Urinary bladder (tissue), 4 donors: ENCODE measurements at places on chromosomes 16 and 17. TPM values are rescaled to one million over a fixed set of nuclear protein-coding genes. Genes with fewer than 3 reads are reported as not detected.

Gene CDR2L
- total RNA-seq = 4.8 TPM

Gene HIGD1B
- total RNA-seq = 2.1 TPM

Gene IRX6
- not detected for total RNA-seq

Gene SNAI3
- total RNA-seq = not detected

Gene PDXDC1
- total RNA-seq = 65.8 TPM

Gene CSH2
- total RNA-seq = not detected

Gene C17orf50
- not detected for total RNA-seq

Gene CSH1
- total RNA-seq = 0.42 TPM

Gene ABCA3
- 5.5 TPM for total RNA-seq

Gene ACSM3
- total RNA-seq = 11.3 TPM

Gene TMEM114
- not detected for total RNA-seq

Gene C16orf92
- not detected for total RNA-seq

Gene KRT14
- not detected for total RNA-seq

Gene NEURL4
- total RNA-seq = 20.9 TPM

Gene CCL14
- total RNA-seq = 3.3 TPM
